Fibroblast of upper back skin (primary cell): ENCODE measurements at places on chromosomes 6 and 20.

DNA sequence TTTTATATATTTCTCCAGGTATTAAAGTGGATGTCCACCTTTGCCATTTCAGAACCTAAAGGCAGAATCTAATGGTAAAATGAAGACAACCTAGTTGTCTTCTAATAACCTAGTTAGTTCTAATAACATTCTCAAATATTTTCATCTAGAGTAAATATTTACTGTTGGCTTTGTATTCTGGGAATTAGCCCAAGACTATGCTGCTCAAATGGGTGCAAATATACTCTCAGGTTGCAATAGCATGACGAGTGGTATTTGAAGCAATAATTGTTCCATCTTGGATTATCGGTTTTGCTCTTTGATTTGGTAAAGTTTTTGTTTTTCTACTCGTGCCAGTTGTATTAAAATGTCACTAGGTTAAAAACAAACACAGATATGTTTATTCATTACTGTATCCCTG, 21.0 kb upstream of the RSPH4A start:
- DNase-seq, result no peak

DNA sequence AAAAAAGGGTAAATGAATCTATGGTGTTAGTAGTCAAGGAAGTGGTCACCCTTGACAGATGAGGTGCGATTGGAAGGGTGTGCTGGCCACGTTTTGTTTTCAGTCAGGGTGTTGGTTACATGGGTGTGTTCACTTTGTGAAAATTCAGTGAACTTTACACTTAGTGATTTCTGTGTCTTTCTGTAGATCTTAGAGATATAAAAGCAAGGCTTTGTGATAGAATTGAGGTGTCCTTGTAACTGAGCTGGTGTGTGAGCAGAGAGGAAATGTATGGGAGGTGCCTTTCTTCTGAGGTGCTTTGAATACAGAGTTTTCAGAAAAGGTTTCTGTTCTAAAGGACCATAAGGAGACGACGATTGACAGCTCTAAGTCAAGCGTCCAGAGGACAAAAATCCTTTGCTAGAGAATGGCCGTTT, 90.5 kb downstream of the SAMD3 start:
- no peak for DNase-seq

- no peak for DNase-seq
These were observed 84.9 kb downstream of the SOBP start for GRCh38 chr6:107574856-107575255.

GRCh38 chr6:115891111-115891669, 169.5 kb downstream of the FRK start:
- DNase-seq, result peak; percentile 81

GRCh38 chr20:15320941-15321340, 983.5 kb upstream of the FLRT3 start:
- no peak for DNase-seq

- peak; percentile 69 for DNase-seq
These were observed 49.6 kb downstream of the MOCS1 start for GRCh38 chr6:39884696-39885095.

DNA sequence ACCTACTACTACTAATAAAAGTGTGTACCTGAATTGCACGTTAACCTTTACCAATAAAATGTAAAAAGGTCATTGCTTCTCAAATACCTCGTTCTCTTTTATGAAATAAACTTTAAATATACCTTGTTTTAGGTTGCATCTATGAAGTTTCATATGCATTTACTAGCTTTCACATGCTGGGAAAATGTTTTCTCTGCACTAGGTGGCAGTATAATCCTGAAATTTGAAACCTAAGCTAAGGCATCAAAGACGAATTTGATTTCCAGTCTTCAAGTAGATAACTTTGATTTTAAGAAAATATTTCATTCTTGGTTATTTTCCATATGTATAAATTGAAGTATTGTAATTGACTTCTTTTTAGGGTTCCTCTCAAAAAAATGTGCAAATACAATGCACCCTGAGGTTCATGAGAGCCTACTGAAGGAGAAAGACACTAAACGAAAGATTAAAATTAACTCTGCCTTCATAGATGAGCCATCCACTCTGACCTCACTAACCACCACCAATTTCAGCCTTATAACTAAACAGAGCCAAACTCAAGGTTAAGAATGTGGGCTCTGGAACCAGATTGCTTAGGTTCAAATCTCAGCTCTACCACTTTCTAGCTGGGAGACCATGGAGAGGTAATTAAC, 7.3 kb upstream of the COL9A1 start:
- DNase-seq, result peak; percentile 32

DNA sequence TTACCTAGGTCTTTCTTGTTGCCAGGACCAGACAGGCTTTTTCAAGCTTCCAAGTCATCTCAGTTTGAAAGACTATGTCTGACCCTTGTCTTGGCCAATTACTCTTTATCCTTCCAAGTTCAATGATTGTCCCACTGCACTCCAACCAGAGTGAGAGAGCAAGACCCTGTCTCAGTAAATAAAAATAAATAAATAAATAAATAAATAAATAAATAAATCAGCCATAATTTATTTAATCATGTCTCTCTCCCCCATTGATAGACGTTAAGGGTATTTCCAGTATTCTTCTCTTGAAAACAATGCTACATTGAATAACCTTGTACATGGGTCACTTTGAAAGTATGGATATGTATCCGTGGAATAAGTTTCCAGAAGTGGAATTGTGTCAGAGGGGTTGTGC, 83.2 kb downstream of the PTPRA start:
- no peak for DNase-seq

- no peak for DNase-seq
These were observed 237.7 kb downstream of the ARID1B start for GRCh38 chr6:157014871-157015270.

DNA sequence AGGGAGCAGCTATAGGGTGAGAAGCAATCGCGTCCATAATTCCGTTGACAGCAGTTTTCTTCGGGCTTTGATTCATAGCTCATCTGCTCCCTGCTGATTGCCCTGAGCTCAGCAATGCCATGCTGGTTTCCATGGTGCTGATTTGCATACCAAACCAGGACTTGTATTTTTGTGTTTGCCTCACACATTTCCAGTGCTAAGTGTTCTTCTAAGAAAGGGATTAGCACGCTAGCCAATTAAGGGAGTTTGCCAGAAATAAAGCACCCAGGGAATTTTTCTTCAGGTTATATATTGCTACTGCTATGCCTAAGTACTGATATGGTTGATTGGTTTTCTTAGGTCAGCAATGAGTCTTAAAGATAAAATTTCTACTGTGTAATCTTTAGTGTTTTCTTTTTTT, 177.6 kb downstream of the PLCB1 start:
- DNase-seq, result no peak

- no peak for DNase-seq
These were observed 16.7 kb upstream of the ZFAND3 start for GRCh38 chr6:37802810-37803209.

GRCh38 chr6:22017766-22018165, 279.1 kb downstream of the PRL start:
- DNase-seq, result no peak

GRCh38 chr6:24149836-24150235, 23.8 kb downstream of the NRSN1 start:
- DNase-seq, result no peak

GRCh38 chr20:48858075-48858790, 30.4 kb upstream of the PREX1 start:
- no peak for DNase-seq
